ENCODE measurements at places on chromosomes 1 and 21. TPM values are rescaled to one million over a fixed set of nuclear protein-coding genes. Genes with fewer than 3 reads are reported as not detected.

Gene ACBD6
- 74.7 TPM for total RNA-seq

DNA sequence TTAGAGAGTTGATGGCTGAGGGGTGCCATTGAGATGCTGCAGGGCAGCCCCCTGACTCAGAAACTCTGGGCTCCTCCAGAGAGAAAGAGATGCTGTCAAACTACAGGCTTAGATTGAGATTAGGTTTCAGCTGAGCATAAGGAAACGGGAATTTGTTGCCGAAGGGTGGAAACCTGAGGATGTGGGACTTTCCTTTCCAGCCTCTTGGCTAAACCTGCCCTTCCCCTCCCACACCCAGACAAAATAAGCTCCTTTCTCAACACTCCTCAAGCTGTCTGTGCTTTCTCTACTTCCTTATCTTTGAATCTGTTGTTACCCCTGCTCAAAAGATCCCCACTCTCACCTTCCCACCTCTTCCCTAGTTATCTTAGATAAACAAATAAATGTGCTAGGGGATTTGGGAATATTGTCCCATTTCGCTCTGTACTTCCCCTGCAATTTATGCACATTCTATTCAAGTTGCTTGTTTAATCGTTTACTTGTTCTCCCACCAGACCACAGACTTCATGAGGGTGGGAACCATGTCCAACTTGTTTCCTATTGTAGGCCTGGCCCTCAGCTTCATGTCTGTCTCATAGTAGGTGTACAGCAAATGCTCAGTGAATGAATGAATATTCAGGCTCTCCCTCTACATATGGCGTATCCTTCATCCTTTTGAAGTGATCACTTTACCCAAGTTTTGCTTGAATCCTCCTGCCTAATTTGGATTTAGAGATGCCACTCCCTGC, 30.6 kb upstream of the MARK1 start:
- H3K27me3 ChIP-seq, result no peaks in the 10 kb centered on the region
- H3K4me1 ChIP-seq, result no peaks in the 10 kb centered on the region
- DNase-seq, result no peak
- H3K36me3 ChIP-seq, result no peaks in the 10 kb centered on the region

DNA sequence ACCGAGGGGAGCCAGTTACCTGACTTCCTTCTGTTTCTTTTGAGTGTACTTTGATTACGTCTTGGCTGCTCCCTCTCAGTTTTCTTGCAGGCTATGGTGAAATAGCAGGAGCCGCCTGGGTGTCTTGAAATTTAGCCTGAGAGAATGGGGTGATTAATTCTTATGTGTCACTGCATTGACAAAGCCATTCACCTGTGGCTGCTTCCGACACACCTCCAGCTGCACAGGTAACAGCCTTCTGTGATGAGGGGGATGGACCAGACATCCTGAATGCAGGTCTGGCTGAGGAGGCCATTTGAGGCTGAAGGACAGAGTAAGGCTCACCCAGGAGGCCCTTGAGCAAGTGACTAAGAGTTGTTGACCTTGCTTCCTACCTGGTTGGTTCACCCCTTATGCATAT, 16.5 kb downstream of the CACNA1E start:
- H3K4me3 ChIP-seq, result no peak overlapping the region
- H3K4me1 ChIP-seq, result peaks cover 22% of the 10 kb centered on the region
- H3K36me3 ChIP-seq, result no peaks in the 10 kb centered on the region
- no peaks in the 10 kb centered on the region for H3K27me3 ChIP-seq

- no peak for DNase-seq
- 0 out of 2 replicates have a peak, but pooled peaks cover 4% of the 10 kb centered on the region for H3K4me1 ChIP-seq
- no peak overlapping the region for H3K27ac ChIP-seq
- H3K36me3 ChIP-seq, result peaks cover 6% of the 10 kb centered on the region
- H3K4me3 ChIP-seq, result no peak overlapping the region
Observed at GRCh38 chr1:150620919-150621318, 8.5 kb downstream of the ENSA start.

DNA sequence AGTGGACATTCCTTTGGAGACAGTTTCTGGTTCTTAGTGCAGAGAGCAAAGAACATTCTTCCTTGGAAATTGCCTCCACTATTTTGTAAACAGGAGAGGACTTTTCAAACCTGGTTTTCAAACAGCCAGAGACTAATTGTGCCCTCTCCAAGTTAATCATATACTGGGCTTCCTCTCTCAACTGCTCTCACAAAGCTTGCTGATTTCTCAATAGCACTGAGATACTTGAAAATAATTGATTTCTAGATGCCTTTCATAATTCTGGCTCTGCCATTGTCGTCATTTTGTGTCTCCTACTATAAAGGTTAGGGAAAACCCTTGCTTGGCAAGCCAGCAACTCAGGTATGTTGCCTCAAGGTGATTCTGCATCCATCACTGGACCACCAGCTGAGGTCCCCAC, 56.0 kb downstream of the KCNJ15 start:
- no peak overlapping the region for H3K27ac ChIP-seq
- H3K4me3 ChIP-seq, result no peak overlapping the region
- H3K27me3 ChIP-seq, result no peaks in the 10 kb centered on the region
- H3K4me1 ChIP-seq, result no peaks in the 10 kb centered on the region
- no peak for DNase-seq

DNA sequence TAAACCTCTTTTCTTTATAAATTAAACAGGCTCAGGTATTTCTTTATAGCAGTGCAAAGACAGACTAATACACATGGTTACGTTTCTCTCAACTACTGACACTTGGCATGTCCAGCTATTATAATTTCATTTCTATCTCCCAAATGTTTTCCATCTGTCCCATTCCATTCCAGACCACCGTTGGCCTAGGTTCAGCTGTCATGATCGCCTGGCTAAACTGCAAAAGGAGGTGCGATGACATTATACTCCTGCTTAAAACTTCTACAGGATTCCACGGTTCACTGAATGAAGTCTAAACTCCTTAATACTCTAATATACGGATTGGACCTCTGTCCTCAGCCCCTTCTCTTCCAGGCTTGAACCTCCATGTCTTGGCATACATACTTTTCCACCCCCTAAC, 72.1 kb downstream of the RERE start:
- peak overlapping the region; percentile 88 for H3K27ac ChIP-seq
- DNase-seq, result no peak
- no peaks in the 10 kb centered on the region for H3K27me3 ChIP-seq
- H3K4me3 ChIP-seq, result no peak overlapping the region

DNA sequence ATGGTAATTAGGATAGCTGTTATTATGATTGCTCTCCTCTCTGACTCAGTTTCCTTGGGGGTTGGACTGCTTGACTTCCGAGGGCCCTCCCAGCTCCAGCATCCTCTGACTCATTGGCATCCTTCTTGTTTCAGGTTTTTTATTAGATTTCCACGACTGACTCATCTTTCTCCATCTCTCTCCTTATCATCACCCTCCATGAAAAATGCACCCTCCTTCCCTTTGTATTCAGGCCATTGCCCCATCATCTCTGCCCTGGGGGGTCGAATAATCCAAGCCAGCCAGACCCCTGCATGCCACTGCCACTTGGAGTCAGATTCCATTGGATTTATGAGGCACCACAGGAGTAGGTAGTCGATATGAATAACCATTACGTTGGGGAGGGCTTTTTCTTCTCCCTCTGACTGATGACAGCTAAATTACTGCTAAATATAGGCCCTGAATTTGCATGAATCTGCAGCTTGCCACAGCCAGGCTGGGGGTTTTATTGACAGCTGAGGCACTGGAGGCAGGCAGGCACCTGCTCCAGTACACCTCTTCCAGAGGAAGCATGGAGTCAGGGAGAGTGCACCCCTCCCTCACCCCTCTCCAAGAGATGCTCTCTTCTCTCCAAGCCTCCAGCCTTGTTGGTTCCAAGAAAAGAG, 91.7 kb downstream of the C1orf94 start:
- no peaks in the 10 kb centered on the region for H3K4me1 ChIP-seq
- DNase-seq, result no peak
- H3K27ac ChIP-seq, result no peak overlapping the region
- H3K36me3 ChIP-seq, result no peaks in the 10 kb centered on the region

Data from Caco-2 (cell line).